ENCODE measurements at places on chromosomes 1 and 21.

DNA sequence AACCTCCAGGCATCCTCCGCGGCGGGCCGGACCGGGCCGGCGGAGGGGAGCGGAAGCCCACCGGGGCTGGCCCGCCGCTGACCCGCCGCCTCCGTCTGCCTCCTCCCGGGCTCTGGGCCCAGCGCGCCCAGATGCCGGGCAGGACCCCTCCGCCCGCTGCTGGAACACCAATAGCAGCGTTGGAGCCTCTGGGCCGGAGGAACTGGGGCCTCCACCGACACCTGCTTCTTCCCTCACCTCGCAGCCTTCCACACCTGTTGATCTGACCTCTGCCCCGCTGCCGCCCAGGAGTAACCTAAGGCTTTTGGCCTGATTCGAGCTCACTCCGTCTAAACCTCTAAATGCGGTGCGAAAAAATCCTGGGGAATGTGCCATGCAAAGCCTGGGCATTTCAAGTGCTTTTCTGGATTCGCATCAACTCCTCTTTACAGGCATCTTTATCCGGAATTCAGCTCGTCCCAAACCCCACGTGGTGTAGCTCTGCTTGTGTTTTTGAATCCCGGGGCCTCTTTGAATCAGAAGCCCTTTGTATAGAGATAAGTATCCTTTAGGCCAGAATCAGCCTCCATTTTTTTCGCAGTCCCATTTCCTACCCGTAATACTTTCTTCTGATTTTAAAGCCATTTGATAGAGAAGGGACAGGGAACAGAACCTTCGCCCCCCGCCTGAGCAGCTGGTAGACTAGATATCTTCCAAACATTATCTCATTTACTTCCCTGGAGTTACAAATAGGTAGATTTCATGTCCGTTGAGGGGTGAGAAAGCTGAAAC, 680 bp upstream of the CNN3 start:
- peak; percentile 26 for DNase-seq

DNA sequence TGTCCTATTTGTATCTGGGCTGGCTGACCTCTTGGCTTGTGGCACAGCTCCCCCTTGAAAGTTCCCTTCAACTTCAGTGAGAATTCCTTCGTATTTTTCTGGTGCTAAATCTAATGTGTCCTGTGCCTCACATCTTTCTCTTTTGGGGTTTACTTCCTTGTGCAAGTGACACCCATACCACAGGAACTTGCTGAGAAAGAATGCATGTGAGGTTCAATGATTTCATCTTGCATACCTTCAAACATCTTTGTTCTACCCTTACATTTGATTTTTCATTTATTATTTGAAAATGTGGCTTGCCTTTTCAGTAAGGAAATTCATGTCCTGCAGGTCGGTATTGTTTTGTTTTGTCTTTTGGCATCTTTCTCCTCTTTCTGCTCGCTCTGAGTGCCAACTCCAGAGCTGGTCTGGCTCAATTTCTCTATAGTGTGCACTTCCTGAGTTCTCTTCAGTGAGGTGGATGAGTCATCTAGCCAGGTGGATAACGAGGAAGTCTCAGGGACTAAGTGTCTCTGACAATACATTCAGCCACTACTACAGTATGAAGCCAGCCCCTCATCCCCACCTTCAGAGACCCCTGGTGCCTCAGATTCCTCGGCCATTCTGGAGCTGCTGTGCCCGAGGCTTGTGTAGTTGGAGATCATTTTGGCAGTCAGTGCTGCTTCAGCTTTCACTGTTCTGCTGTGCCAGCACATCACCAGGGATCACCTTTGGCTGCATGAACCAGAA, 59.5 kb downstream of the RIPK4 start:
- DNase-seq: no peak

DNA sequence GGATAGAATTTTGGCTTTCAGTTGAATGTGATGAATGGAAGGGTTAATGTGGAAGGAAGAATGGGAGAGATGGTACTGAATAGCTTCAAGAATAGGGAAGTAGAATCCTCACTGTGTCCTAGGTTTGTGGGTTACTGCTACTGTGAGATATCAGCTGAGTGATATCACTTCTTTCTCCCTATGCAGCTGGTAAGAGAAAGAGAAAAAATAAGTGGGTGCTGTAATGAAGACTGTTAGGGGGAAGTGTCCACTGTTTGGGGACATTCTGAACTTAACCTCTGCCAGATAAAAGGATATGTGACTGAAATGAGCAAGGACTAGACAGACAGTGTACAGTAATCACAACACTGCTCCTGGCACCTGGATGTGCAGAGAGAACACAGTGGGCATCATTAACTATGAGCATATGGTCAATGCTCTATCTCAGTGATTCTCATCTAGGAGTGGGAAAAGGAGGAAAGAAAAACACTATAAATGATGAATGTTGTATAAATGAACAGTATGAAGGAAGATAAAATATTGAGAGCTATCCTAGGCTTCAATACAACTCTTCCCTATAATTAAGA, 25.6 kb upstream of the MOB3C start:
- no peak for DNase-seq

DNA sequence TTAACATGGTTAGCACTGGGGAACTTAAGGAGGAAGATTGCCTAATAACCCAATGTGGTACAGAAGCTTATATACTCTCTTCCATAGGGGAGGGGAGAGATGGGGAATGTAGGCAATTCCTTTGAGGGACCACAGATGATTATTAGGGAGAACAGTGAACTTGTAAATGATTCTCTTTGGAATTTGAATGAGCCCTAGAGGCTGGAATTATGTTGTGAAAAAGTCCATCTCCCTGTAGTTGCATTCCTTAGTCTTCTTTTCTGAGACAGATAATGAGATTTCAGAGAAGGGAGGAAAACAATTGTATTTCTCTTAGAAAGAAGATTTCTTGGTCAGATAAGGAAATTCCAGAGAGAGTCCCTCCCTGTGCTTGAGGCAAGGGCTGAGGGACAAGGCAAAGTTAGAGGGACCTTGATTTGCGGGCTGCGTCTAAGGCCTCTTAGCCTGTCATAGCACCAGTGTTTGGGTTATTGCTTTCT, 89.0 kb upstream of the HMCN1 start:
- DNase-seq: no peak

DNA sequence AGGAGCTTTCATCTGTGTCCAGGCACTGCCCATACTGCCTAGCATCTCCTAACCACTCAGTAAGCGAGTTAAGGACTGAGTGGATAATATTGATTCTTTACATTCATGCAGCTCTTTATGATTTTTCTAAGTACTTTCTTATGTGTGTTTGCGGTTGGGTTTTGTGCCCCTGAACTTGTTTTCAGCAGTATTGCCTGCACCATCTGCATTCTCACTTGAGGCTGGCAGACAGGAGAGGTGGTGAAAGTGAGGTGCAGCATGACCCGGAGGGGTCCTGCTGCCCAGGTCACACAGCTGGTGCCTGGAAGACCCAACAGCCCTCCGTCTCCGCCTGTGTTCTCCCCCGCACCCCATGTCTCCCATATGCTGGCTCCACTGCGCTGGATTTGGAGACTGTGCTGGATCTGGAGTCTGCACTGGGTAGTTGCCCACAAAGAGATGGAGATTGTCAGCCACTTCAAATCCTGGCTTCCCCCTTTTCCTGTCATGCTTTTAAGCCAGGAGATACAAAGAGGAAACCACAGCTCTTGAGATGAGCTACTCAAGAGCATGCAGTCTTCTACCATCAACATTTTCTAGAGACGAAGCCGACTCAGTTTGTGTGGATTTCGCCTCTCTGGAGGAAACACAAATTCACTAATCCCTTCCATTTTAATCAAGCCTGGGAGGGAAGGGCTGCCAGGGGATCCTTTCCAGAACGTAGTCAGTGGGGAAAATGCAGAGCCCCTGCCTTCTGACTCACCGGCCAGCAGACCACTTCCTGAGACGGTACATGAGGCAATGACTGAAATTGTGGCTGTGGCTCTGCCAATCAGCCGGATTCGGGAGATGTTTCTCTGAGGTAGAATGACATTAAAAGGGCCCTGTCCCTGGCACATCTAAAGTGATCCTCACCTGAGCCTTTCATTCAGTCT, 71.7 kb upstream of the ANGPTL1 start:
- peak; percentile 26 for DNase-seq

- DNase-seq: peak; percentile 65
Measured at GRCh38 chr1:24641646-24642151, 1.4 kb upstream of the SRRM1 start.

DNA sequence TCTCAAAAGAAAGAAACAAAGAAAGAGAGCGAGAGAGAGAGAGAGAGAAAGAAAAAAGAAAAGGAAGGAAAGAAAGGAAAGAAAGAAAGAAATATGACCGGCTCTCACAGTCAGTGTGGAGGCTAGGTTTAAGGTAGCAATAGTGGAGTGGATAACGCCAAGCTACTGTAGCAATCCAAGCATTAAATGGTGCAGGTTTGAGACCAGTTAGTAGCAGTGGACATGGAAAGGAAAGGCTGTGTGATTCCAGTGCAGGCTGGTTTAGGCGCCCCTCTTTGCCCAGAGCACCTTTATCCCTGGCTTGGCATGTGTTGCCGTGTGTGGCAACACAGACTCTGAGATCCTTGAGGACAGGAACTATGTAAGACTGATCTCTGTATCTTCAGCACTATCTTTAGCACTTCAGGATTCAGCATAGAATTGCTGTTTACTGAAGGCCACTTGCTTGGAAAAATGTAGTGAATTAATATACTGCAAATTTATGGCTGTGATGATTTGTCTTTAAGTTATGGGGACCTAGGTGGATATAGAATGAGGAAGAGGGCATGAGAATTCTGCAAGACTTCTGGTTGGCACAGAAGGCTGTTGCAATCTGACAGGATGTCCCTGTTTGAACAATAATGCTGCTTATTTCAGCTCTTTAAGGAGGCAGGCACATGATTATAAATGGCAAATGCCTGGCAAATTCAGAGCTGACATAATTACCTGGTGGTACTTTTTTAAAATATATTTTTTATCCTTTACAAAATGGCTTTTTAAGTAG, 10.8 kb upstream of the OSBPL9 start:
- no peak for DNase-seq

DNA sequence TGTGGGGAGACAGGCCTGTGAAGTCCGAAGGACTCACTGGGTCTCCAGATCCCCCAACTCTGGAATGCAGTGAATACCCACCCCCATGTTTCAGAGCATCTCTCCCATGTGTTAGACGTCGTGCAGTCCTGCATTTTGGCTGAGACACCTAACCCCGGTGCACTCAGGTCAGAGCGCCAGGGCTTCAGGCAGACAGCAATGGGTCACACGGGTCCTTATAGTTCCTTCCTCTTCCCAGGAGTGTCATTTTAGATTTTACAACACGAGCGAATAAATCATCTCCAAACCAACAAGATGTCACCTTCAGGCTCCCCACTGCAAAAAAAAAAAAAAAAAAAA, 5.1 kb downstream of the PRRX1 start:
- no peak for DNase-seq

- DNase-seq: no peak
Measured at GRCh38 chr1:162232034-162232711, 144.5 kb downstream of the SPATA46 start.

- DNase-seq: no peak
Measured at GRCh38 chr1:184752656-184753055, 2.0 kb downstream of the EDEM3 start.

- DNase-seq: peak; percentile 31
Measured at GRCh38 chr1:42815941-42816584, 859 bp upstream of the ERMAP start.

DNA sequence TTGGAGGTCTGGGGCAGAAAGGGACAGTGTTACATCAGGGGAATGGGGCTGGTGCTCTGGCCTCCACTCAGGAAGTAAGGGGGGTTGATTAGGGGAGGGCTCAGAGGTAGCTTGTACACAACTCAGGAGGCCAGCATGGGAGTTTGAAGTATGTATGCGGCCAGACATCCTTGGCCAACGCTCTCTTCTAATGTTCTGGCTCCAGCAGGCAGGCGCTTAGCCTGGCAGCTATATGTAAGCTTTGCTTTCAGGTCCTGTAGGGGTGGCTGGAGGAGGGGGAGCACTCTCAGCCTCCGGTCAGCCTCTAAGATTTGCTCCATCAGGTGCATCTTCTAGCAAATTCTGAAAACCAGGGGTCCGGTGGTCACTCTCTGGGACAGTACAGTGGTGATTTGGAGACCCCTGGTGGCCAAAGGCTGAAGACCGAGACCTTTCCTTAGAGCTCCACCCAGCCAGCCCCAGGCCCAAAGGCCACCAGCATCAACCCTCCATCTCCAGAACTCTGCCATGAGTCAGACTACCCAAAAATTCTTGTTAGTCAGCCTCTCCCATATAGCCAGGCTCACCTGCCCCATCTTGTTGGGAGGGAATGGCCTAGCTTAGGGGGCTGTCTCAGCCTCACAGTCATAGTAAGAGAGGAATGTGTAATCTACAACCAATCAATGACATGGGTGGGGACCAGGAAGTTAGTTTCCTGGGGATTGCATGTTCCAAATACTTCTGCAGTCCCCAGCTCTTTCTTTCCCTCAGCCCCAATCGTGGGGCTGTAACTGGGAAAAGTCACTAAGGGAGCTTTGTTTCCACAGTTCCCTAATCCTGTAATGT, 9.7 kb upstream of the COL8A2 start:
- peak; percentile 73 for DNase-seq

- DNase-seq: no peak
Measured at GRCh38 chr1:20224546-20224945, 38.2 kb upstream of the PLA2G2C start.

GRCh38 chr1:225329041-225329440, 98.8 kb downstream of the LBR start:
- DNase-seq: no peak

GRCh38 chr1:245999697-246000637, 507.1 kb downstream of the SMYD3 start:
- no peak for DNase-seq

DNA sequence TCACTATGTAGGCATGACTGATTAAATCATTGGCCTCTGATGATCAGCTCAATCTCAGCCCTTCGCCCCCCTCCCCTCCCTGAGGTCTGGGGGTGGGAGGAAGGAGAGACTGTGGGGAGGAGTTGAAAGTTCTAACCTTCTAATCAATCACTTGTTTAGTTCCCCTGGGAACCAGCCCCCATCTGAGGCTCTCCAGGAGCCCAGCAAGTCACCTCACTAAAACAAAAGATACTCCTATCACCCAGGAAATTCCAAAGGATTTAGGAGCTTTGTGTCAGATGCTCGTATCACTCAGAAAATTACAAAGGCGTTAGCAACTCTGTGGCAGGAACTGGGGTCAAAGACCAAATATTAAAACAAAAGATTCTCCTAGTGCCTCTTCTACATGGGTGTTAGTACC, 21.6 kb downstream of the SYF2 start:
- DNase-seq: no peak

- no peak for DNase-seq
Measured at GRCh38 chr1:12076425-12077005, 13.4 kb downstream of the TNFRSF8 start.

GRCh38 chr21:14699433-14700407, 153.6 kb upstream of the SAMSN1 start:
- no peak for DNase-seq

GRCh38 chr1:26780344-26780957, 7.3 kb upstream of the PIGV start:
- no peak for DNase-seq

- DNase-seq: no peak
Measured at GRCh38 chr1:92902406-92902744, 58.9 kb downstream of the DIPK1A start.
